ENCODE measurements at places on chromosomes 16 and 17. TPM values are rescaled to one million over a fixed set of nuclear protein-coding genes. Genes with fewer than 3 reads are reported as not detected.

DNA sequence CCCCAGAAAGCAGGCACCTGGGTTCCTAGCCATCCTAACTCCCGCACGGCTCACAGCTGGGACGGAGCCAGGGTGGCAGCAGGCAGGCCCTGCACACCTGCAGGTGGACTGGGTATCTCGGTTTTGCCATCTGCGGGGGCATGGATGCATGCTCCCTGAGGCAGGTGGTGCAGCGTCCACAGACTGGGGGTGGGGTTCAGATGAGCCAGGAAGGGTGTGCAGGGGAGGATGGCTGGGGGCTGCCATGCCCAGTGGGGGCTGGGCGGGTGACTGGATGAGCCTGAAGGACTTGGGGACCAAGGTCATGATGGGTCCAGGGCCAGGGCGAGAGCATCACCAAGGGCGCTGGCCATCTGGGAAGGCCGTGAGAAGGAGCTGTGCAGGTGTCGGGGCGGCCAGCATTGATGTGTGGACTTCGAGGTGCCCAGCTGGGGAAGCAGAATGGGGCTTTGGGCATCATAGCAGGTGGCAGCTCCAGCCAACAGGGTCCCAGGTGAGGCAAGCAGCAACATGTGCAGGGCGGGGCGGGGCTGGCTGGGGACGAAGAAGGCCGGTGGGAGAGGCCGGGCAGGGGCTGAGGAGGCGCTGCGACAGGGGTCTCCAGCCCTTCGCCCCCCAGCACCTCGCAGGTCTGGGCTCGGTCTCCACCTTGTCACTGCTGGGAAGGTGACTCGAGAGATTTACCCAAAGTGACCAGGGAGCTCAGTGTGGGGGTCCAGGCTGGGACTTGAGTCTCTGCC, 41.0 kb upstream of the ZNF469 start:
- DNase-seq, result no peak

GRCh38 chr16:2528161-2529060, 2.8 kb downstream of the CEMP1 start:
- DNase-seq, result peak; percentile 63

GRCh38 chr17:45663772-45664171, 120.3 kb upstream of the CRHR1 start:
- DNase-seq, result no peak

GRCh38 chr17:8532021-8532420, 96.3 kb downstream of the NDEL1 start:
- no peak for DNase-seq

- no peak for DNase-seq
Measured at GRCh38 chr16:59058250-59058649, 324.1 kb upstream of the GOT2 start.

Gene SEPTIN1
- 2.4 TPM for total RNA-seq

Gene C17orf67
- total RNA-seq, result 2.8 TPM

Gene CDRT15L2
- total RNA-seq, result not detected
